ENCODE measurements at places on chromosomes 11 and 22.
A peak's percentile ranks its signal among the peaks of the same experiment; 100 is the strongest.

GRCh38 chr11:43649501-43649900, 31.0 kb upstream of the HSD17B12 start:
- no peak for DNase-seq

- no peak for DNase-seq
Measured at GRCh38 chr11:132284611-132285010, 914.2 kb downstream of the NTM start.

- DNase-seq: no peak
Measured at GRCh38 chr11:62806611-62807121, 1.4 kb upstream of the NXF1 start.

- DNase-seq: no peak
Measured at GRCh38 chr11:297586-298405, 1.5 kb downstream of the IFITM5 start.

- no peak for DNase-seq
Measured at GRCh38 chr11:27949951-27950738, 157.8 kb downstream of the KIF18A start.

- DNase-seq: no peak
Measured at GRCh38 chr11:122204206-122204605, 88.2 kb upstream of the BLID start.

GRCh38 chr11:57667736-57668433, at the start of gene ZDHHC5:
Gene ZDHHC5, plus strand, starts transcription at chr11:57668114. Its CDS starts 4,977 bp downstream, at chr11:57673091.
- peak; percentile 99 for DNase-seq

GRCh38 chr11:9470765-9471164, 10.0 kb downstream of the ZNF143 start:
- DNase-seq: no peak

Data from activated CD8-positive, alpha-beta memory T cell treated with anti-CD3 and anti-CD28 coated beads for 1 hour (primary cell).